ENCODE measurements at places on chromosomes 11 and 22.

- H3K4me3 ChIP-seq: peak overlapping the region; percentile 86
- peak overlapping the region; percentile 86 for H3K27ac ChIP-seq
- H3K36me3 ChIP-seq: peaks cover 6% of the 10 kb centered on the region
- no peaks in the 10 kb centered on the region for H3K27me3 ChIP-seq
- DNase-seq: peak; percentile 62
- H3K4me1 ChIP-seq: peaks cover 22% of the 10 kb centered on the region
Observed at GRCh38 chr11:47566149-47566698, 825 bp downstream of the PTPMT1 start.

GRCh38 chr11:118059246-118059940 lies 17.5 kb upstream of the TMPRSS4 start:
- no peaks in the 10 kb centered on the region for H3K36me3 ChIP-seq
- H3K4me3 ChIP-seq: no peak overlapping the region
- peak; percentile 31 for DNase-seq
- no peaks in the 10 kb centered on the region for H3K27me3 ChIP-seq

DNA sequence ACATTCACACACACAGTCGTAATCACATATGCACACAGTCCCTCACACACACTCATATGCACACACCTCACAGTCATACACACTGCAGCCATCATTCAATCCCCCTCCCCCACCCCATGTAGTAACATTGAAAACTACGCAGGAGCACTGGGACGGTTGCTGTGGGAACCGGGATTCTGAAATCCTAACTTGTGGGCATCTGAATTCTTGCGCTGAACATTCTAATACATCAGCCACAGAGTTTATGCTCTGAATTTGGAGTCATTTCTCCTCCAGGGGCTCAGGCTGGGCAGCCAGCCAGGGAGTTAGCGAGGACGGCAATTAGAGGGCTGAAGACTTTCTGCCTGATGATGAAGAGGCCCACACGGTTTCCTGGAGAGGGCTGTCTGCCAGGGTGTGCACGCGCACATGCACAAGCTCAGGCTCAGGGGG lies 32.7 kb downstream of the CD6 start:
- H3K4me1 ChIP-seq: peaks cover 25% of the 10 kb centered on the region
- H3K27ac ChIP-seq: no peak overlapping the region
- H3K36me3 ChIP-seq: no peaks in the 10 kb centered on the region
- no peak overlapping the region for H3K4me3 ChIP-seq
- DNase-seq: no peak
- H3K27me3 ChIP-seq: peaks cover 16% of the 10 kb centered on the region

GRCh38 chr11:6505577-6506240 lies 8.6 kb downstream of the DNHD1 start:
- H3K4me3 ChIP-seq: no peak overlapping the region
- peaks cover 18% of the 10 kb centered on the region for H3K36me3 ChIP-seq
- H3K27ac ChIP-seq: no peak overlapping the region
- H3K4me1 ChIP-seq: no peaks in the 10 kb centered on the region
- H3K27me3 ChIP-seq: no peaks in the 10 kb centered on the region
- no peak for DNase-seq

DNA sequence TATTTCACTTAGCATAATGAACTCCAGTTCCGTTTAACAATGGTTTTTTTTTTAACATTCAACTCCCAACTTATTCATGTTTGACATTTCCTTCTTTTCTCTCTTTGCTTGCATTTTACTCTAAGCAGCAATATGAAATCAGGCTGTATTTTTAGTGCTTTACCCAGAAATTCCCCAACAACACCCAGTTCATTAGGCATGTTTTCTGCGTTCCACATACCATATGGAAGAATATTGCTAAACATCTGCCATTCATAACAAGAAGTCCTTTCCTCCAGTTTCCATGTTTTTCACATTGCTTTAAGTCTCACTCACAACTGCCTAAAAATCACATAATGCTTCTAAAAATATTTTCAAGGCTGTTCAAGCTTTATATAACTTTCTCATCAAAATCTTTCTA lies 45.8 kb downstream of the PLAAT5 start:
- no peak overlapping the region for H3K4me3 ChIP-seq
- peaks cover 4% of the 10 kb centered on the region for H3K27me3 ChIP-seq
- H3K36me3 ChIP-seq: no peaks in the 10 kb centered on the region

GRCh38 chr11:65973439-65974110 lies 12.0 kb downstream of the SART1 start:
- peaks cover 64% of the 10 kb centered on the region for H3K36me3 ChIP-seq
- no peak overlapping the region for H3K4me3 ChIP-seq
- H3K27me3 ChIP-seq: no peaks in the 10 kb centered on the region
- no peak overlapping the region for H3K27ac ChIP-seq
- no peaks in the 10 kb centered on the region for H3K4me1 ChIP-seq

GRCh38 chr11:64276653-64277431 lies 7.6 kb downstream of the BAD start:
- H3K36me3 ChIP-seq: peaks cover 14% of the 10 kb centered on the region
- no peaks in the 10 kb centered on the region for H3K27me3 ChIP-seq
- peaks cover 19% of the 10 kb centered on the region for H3K4me1 ChIP-seq
- H3K27ac ChIP-seq: peak overlapping the region; percentile 7
- DNase-seq: no peak
- no peak overlapping the region for H3K4me3 ChIP-seq

- DNase-seq: no peak
- no peak overlapping the region for H3K27ac ChIP-seq
- H3K27me3 ChIP-seq: no peaks in the 10 kb centered on the region
- no peak overlapping the region for H3K4me3 ChIP-seq
- H3K36me3 ChIP-seq: peaks cover 9% of the 10 kb centered on the region
- peaks cover 9% of the 10 kb centered on the region for H3K4me1 ChIP-seq
Observed at GRCh38 chr11:17917556-17917955, 95.3 kb downstream of the SERGEF start.

All from suprapubic skin (tissue), 4 donors.